DMS79 treated with DMSO at 0.1 percent for 48 hours (cell line): ENCODE measurements at places on chromosomes 7 and 10.
A peak's percentile ranks its signal among the peaks of the same experiment; 100 is the strongest.

DNA sequence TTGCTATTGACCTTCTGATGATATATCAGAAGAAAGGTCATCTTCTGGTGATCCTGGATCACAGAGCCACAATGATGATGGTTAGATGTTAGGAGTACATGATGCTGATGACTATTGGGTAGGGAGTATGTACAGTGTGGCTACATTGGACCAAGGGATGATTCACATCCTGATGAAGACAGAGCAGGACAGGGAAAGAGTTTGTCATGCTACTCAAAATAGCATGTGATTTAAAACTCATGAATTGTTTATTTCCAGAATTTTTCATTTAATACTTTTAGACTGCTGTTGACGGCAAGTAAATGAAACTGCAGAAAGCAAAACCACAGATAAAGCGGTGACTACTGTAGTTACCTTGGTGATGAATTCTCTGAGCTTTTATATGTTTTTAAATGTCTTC lies 397.3 kb downstream of the PPP1R3A start:
- no peak for DNase-seq

- DNase-seq, result no peak
These were observed 798.1 kb downstream of the GATA3 start for GRCh38 chr10:8852546-8852945.

- no peak for DNase-seq
These were observed 88.8 kb upstream of the TNS3 start for GRCh38 chr7:47670729-47671128.

DNA sequence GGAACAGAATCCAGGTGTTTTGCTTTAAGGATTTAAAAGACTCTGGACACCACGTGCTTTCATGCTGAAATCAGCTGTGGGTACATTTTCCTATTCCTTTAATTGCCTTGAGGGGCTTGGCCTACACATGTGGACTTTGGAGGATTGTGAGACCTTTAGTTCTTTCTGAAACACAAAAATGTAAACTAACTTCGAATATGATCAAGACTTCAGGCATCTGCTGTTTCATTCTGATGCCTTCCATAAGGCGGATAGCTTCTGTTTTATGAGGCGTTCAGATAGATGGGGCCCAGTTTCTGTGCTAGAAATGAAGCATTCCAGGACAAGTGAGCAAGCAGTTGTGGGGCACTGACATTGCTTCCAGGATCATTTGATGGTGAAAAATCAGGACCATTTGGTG lies 1.5 kb upstream of the NOBOX start:
- no peak for DNase-seq

DNA sequence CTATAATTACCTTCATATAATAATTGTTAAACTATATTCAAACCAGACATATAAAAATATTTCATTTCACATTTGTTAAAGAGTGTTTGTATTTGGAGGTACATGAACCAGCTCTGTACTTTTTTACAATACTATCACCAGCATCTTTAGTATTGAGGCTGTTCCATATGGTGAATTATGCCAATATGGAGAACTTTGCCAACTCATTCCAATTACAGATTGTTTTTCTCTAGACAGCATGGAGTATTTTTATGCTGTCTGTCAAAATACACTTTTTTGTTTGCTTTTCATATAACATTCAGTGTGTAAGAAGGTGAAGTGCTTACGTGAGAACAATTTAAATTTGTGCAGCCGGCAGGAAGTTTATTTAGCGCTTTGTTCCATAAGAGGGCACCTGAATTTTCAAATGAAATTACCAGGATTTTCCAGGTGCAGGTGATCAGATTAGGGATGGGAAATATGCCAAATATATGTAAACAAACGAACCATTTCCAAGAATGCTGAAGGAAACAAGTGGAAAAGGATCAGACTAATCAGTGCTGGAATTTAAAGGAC lies 54.9 kb downstream of the SEMA3E start:
- DNase-seq, result no peak

- DNase-seq, result peak; percentile 91
These were observed 24.0 kb upstream of the KMT2C start for GRCh38 chr7:152459724-152460251.

- DNase-seq, result no peak
These were observed 10.1 kb upstream of the BMPER start for GRCh38 chr7:33895025-33895804.

DNA sequence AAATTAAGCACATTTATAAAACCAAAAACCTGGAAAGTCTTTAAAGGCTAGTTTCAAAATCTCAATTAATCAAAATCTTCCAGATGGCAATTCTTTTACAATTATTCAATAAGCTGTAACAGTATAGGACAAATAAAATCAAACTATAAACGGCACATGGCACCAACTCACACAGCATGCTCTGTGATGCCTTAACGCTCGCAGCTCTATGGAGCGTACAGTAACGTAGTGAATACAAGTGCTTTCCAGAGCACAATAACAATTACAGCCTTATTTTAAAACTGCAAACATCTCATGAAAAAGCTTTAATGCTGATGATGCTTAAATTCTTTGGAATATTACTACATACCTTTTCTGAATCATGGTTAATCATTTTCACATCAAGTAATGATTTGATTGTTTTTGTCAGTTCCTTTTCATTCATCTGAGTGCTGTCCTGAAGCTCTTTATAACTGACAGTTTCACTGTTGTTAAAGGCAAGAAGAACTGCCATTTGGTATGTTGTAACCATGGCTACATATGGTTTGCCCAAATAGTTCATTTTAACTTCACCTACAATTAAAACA lies 74.2 kb downstream of the CUL2 start:
- DNase-seq, result no peak

GRCh38 chr10:100146875-100147650 lies 38.8 kb downstream of the ERLIN1 start:
- DNase-seq, result no peak

DNA sequence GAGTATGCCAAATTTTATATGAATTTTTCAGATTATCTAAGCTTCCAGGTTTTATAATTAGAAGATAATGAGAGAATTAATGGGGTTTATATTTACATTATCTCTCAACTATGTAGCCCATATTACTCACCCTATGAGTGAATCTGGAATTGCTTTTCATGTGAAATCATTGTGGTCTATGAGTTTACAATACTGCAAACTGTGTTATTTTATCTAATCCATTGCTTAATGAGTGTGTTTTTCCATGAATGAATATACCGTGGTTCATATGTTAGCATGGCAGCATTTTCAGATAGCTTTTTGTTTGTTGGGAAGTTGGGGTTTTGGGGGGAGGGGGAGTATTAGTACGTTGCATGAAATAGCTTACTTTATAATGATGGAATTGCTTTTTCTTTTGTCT lies 44.5 kb downstream of the FGFBP3 start:
- DNase-seq, result no peak

DNA sequence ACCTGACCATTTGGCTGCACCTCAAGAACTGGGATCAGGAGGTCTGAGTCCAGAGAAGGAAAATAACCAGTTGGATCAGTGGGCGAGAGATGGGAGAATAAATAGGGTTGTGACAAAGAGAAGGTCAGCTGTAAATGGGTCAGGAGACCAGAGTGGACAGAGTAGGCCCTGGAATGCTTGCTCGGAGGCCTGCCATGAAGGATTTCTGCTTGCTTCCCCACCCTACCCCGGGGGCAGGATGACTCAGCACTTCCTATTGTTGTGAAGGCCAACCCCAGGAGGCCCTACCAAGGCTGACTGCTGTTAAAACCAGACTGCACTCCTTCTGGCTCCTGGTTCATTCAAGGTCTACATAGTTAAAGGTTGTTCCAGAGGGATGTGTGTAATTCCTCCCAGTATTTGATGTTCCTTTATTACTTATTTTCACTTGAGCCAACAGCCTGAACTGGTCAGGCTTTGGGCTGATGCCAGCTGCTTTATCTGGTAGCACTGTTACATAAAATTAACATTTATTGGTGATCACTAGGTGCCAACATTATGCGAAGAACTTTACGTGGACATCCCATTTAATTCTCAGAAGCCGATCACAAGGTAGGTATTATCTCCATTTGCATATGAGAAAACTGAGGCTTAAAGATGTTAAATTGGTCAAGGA lies 27.3 kb upstream of the IFRD1 start:
- peak; percentile 13 for DNase-seq

- no peak for DNase-seq
These were observed 5.5 kb downstream of the HOXA4 start for GRCh38 chr7:27124902-27125689.

DNA sequence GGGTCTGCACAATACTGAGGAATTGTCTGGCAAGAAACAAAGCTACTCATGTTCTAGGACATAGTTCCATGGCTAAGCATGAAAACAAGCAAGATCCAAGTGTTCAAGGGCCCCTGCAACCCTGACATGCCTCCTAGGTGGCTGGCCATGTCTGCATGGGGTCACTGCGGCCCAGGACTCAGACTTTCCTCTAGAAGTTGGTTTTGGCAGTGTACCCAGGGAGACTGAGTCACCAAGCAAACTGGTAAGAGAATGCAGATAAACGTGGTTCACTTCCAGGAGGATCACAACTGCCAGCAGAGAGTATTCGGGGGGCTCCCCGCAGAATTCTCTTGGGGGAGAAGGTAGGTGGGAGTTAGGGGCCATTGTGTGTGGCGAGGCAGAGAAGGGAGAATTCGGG lies 7.4 kb upstream of the PFKFB3 start:
- no peak for DNase-seq

- no peak for DNase-seq
These were observed 30.5 kb upstream of the PWWP2B start for GRCh38 chr10:132366499-132366898.

DNA sequence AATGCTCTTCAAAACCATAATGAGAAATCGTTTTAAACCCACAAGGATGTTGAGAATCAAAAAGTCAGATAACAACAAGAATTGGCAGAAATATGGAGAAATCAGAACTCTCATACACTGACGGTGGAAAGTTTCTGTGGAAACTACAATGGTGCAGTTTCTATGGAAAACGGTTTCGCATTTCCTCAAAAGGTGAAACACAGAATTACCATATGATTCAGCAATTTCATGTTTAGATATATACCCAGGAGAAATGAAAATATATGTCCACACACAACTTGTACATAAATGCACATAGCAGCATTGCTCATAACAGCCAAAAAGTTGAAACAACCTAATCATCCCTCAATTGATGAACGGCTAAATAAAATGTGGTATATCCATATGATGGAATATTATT lies 218.2 kb downstream of the ARL4A start:
- no peak for DNase-seq

GRCh38 chr7:2974093-2974819 lies 69.4 kb downstream of the CARD11 start:
- DNase-seq, result no peak

DNA sequence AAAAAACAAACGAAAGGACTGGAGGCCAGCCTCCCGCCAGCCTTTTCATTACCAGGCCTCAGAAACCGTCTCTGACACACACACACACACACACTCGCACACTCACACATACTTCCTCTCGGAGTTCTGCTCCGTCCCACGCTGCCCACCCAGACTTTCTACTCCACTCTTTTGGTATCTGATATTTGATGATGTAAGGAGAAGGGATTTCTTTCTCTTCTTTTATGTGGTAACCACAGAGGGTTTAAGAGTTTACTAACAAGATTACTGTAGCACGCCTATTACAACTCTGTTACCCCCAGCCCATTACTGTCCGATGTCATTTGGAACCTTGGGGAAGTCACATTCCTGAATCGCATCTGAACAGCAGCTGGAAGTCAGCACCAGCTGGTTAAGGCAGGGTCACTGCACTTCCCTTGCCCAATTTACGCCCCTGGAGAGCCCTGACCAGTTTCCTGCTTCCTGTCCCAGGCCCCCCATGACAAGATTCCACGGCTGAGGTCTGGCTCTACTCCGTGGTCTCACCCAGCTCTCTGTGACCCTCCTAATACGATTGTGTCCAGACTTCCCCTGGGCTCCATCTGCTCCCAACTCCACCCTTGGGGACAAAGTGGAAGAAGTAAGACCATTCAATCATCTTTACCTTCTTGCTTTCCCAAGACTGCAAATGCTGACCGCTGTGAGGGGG lies 1.1 kb downstream of the DENND2A start:
- DNase-seq, result no peak

- DNase-seq, result peak; percentile 61
These were observed 31.8 kb upstream of the ELFN1 start for GRCh38 chr7:1638215-1638661.

DNA sequence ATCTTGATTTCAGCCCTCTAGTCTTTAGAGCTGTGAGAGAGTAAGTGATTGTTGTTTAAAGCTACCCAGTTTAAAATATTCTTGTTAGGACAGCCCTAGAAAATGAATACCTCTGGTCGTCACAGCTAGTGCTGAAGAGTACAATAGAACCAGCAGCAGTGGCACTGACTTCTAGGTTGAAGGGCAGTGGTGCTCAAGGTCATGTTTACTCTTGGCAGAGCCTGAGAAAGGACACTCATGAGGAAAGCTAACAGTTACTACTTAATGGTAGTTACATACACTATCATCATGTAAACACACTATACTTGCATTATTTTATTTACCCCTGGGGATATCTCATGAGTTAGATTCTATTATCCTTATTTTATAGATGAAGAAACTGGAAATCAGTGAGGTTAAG lies 323.0 kb downstream of the SH2D4B start:
- DNase-seq, result no peak

GRCh38 chr7:124420367-124420766 lies 345.2 kb downstream of the GPR37 start:
- DNase-seq, result no peak

- DNase-seq, result no peak
These were observed 18.1 kb downstream of the NOC3L start for GRCh38 chr10:94344522-94345122.

GRCh38 chr7:83798489-83798888 lies 149.6 kb upstream of the SEMA3E start:
- DNase-seq, result no peak

DNA sequence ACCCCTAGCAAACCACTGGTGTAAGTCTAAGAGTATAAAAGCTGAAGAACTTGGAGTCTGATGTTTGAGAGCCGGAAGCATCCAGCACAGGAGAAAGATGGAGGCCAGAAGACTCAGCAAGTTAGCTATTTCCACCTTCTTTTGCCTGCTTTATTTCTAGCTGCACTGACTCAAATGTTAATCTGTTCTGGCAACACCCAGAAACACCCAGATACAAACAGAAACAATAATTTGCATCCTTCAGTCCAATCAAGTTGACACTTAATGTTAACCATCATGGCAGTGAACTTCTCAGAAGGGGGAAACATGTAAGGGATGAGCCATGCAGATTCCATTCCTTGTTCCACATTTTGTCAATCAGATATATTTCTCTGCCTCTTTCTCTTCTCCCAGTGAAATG lies 101.8 kb upstream of the FERD3L start:
- DNase-seq, result no peak

DNA sequence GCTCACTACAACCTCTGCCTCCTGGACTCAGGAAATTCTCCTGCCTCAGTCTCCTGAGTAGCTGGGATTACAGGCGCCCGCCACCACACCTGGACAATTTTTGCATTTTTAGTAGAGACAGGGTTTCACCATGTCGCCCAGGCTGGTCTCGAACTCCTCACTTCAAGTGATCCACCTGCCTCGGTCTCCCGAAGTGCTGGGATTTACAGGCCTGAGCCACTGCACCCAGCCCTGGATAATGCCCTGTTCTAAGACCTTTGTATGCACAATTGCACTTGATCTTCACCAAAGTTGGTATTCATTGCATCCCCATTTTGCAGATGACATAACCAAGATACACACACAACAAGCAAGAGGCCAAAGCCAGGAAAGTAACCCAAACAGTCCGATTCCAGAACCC lies 97.7 kb upstream of the CARD11 start:
- DNase-seq, result no peak

GRCh38 chr10:50210876-50211275 lies 40.4 kb downstream of the ASAH2 start:
- DNase-seq, result no peak

- peak; percentile 21 for DNase-seq
These were observed 682.8 kb downstream of the MAGI2 start for GRCh38 chr7:78770422-78771410.

GRCh38 chr10:30092151-30092790 lies 32.9 kb upstream of the JCAD start:
- DNase-seq, result no peak

- no peak for DNase-seq
These were observed 57.3 kb downstream of the ARID5B start for GRCh38 chr10:61958805-61959204.
